Right ventricle myocardium inferior (tissue), 1 donor: ENCODE measurements at places on chromosomes 11 and 22.
A peak's percentile ranks its signal among the peaks of the same experiment; 100 is the strongest.

DNA sequence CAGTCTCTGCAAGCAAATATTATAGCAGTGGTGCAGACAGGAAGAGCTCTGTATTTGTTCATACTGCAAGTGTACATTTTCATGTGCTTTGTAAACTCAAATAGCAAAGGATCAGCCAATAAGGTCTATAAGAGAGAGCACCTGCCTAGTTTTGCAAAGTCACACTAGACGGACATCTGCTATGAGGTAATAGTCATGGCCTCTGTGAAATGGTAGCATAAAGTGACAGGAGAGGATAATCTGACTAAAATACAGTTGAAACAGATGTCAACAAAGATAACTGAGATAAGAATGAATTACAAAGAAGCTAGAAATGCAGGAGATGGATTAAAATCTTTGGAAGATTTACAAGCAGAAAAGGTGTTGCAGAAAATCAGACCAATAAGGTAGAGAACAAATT lies 70.6 kb upstream of the SPON1 start:
- no peak for DNase-seq

DNA sequence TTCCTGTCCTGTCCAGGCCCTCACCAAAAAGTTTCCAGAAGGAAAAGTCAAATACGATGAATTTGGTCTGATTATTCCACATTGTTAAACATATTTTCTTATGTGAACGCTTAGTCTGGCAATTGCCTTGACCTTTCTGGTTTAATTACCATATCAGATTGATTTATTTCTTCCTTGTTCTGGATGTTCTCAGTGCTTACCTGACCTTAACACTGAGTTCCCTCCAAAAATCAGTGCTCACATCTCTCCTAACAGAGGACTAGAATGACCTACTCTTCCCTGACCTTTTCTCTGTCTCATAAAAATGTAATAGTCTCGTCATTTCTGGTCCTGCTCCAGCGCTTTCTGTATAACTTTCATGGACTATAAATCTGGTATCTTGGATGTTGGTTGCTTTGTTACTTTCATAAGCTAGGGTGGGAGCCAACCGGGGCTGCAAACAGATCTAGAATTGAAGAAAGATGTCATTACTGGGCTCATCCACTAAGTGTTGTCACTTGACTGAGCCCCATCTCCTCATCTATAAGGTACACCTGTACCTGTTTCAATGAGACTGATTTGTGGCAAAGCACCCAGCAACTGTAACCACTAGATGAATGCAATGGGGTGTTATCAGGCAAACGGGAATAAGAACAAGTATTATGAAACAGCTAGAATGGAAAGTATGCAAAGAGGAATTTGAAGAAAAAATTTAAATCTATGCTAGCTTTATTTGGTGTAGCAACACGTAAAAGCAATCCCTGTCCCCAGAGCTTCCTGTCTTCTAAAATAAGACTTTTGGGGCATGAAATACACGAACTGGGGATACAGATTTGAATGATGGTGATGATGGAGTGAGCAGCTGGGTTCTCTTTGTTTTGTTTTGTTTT lies 2.4 kb downstream of the FADS2 start:
- DNase-seq = no peak

GRCh38 chr11:81870066-81870412 lies 863.6 kb downstream of the FAM181B start:
- no peak for DNase-seq

- DNase-seq = peak; percentile 92
These were observed at the start of gene UPK2 for GRCh38 chr11:118956094-118956846. Gene UPK2, plus strand, starts transcription at chr11:118956298. Its CDS starts 53 bp downstream, at chr11:118956351.

GRCh38 chr11:93512949-93513667 lies 30.1 kb downstream of the SMCO4 start:
- no peak for DNase-seq

- DNase-seq = no peak
These were observed 2.2 kb upstream of the NEFH start for GRCh38 chr22:29477723-29478318.

GRCh38 chr22:25393121-25393805 lies 171.2 kb upstream of the GRK3 start:
- DNase-seq = no peak

- no peak for DNase-seq
These were observed 268.4 kb downstream of the FAM76B start for GRCh38 chr11:95521133-95521542.

DNA sequence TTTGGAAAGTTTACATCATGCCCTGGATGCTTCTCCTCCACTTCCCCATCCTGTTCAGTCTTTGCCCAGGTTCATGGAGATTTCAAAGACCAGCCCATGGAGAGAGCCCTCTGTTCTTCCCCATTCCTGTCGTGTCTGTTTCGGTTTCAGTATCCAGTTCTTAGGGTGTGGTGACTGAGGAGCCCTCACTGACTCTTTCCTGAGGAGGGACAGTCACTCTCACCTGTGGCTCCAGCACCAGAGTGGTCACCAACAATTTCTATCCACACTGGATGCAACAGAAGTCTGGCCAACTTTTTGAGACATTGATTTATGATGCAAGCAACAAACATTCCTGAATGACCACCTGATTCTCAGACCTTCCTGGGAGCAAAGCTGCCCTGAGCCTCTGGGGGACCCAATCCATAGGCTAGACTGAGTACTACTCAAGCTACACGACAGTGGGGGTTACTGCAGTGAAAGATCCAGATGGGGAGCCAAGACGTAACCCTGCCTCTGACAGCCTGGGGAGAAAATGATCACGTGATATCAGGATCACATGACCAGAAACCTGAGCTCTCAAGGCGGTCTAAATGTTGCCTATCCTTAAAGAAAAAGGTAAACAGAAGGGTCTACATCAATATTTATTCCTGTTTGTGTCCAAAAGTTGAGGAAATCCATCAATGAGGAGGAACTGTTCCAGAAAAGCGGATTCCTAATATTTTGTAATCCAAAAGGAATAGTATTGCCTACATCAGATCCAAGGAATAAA lies 76.2 kb upstream of the VPREB1 start:
- DNase-seq = no peak

DNA sequence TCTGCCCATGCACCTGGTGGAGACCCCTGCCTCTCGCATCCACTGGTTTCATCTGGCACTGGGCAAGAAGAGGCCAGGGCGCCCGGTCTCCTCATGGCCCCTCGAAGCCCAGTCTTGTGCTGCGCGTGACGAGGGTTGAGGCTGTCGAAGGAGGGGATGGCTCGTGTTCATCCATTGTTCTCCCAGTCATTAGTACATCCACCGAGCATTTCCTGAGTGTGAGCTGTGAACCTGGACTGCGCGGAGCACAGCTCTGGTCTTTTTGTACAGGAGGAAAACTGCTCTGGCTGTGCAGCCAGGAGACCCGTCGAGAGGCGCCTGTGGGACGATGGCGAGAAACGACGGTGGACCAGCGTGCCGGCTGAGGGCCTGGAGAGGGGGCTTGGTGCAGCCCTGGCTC lies 6.8 kb downstream of the CACNA1I start:
- DNase-seq = no peak

DNA sequence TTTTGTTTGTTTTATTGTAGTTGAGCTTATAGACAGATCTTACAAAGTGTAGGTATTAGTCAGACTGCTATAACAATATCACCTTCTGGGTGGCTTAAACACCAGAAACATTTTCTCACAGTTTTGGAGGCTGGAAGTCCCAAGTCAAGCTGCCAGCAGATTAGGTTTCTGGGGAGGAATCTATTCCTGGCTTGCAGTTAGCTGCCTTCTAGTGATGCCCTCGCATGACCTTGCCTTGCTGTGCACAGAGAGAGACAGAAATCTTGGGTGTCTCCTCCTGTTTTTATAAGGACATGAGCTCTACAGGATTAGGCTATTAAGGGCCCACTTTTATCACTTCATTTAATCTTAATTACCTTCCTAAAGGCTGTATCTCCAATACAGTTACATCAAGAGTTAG lies 1635.2 kb downstream of the FAM181B start:
- no peak for DNase-seq

DNA sequence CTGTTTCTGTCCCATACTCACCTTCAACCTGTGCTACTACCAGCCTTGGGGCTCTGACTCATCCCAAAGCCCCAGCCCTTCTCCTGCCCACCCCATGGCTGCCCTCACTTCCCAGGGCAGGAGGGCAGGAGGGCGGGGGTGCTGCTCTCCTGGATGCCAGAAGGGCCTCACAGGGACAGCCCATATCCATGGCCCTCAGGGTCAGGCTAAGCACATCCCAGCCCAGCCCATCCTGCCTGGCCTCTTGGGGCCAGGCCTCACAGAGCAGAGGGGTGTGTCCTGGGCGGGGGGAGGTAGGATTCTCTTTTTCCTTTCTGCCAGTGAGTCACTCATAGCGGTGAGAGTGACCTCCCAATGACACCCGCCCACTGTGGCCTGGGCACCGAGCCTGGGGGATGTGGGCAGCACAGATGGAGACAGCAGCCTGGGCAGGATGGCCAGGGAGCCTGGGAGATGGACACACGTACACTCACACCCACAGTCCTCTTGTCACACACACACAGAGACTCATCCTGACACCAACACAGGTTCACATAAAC lies 2.4 kb downstream of the LTBP3 start:
- peak; percentile 79 for DNase-seq

DNA sequence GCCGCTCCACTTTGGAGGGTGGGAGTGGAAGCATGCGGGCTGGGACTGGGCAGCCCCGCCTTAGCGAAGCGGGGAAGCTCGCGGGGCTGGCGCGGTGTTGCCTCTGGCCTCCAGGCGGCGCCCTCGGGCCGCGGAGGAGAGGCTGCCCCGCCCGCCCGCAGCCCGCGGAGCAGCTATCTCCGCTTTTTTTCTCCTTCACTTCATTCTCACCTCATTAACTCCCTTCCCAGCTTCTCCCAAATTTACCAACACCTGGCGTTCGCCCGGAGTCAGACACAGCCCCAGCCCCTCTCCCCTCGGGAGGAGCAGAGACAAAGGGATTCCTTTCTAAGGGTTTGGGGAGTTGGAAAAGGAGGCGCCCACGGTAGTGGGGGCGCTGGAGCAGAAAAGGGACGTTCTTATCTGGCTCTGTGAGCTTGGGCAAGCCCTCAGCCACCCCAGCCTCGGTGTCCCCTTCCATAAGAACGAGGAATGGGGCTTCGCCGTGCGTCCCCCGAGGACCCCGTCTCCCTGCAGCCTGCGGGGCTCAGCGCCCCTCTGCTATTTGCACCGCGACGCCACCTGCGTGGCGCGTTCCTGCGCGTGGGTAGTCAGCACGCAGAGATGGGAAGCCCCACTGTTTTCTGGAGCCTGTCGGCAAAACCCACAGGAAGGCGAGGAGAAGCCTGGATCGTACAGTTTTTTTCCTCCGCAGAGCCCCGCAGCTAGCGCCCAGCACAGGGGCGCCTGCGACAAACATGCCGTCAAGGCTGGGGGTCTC lies 1.5 kb upstream of the WNT11 start:
- DNase-seq = peak; percentile 90

DNA sequence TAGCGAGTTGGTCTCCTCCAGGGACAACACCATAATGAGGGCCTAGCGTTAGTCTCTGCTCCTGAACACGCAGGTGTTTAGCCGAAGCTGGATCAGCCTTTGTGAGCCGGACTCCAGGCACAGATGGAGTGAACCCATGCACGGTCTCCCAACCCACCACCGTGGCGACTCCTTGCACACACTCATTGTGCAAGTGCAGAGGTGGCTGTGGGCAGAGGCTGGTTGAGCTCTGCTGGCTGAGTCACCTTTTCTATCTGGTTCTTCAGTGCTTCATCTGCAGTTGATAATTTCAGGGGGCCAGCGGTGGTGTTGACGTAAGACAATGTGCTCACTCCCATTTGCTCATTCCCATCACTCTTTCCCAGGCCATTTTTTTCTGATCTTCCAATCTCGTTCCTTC lies 72.1 kb upstream of the SLC22A12 start:
- no peak for DNase-seq

DNA sequence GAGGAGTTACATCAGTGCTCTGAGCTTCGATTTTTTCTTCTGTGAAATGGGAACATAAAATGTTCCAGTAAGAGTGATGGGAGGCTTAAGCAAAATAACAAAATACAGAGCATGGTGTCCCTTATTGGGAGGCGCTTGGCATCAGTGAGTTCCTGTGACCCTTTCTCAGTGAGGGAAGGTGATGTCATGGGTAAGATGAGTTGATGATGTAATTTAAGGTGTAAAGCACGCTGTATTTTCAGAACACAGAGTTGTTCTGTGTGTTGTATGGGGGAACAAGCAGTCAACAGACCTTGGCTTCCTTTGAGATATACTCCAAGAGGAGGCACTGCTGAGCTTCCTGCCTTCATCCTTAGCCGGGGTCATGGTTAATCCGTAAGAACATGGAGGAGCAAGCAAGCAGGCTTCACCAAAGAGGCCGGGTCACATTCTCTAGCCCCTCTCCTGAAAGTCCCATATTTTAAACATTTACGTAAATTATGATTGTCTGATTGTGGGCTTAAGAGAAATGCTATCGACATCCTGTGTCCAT lies 266.7 kb downstream of the LARGE1 start:
- no peak for DNase-seq

DNA sequence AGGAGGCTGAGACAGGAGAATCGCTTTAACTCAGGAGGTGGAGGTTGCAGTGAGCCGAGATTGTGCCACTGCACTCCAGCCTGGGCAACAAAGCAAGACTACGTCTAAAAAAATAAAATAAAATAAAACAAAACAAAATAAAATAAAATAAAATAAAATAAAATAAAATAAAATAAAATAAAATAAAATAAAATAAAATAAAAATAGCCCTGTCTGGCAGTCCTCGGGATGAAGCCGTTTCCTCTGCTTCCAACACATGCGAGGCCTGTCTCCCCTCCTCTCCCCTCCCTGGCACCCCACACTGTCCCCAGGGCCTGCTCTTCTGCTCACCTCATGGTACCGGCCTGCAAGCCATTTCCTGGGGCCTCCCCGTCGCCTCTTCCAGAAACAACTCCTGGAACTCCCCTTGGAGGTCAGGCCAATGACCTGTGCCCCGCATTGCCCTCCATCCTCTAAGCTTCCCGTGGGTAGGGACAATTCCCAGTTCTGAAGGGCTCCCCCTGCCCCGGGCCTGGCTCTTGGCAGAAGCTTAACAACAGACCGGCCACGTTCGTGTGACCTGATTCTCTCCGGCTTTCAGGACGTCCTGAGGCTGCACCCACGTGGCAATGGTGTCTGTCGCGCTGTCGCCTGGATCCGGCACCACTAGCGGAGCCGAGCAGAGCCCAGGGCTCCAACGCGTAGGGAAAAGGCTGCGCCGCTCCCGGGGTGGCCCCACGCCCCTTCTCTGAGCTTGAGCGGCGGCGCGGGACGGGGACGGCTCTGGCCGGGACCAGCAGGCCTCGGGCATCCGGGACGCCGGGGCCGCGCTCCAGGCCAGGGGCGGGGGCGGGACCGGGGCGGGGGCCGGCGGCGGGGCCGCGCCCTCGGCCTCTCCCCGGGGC lies 456 bp upstream of the PARVB start:
- DNase-seq = peak; percentile 88
